Naive thymus-derived CD8-positive, alpha-beta T cell (primary cell): ENCODE measurements at places on chromosomes 2 and 18.

DNA sequence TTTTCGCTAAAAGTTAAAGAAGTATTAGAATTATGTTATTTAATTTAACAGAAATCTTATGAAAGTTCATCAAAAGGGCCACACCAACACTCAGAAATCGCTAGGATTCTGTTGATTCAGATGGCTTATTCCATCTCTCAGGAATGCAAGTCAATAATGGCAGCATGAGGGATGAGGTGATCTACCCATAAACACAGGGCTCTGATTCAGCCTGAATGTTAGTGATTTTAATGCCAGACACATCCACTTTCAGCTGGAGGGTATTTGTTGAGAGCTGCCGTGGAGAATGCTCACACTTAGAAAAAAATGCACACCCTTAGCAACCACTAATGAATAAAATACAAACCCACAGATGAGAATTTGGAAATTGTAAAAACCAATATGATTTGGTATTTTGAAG, 173.3 kb upstream of the ERBB4 start:
- no peak for DNase-seq

DNA sequence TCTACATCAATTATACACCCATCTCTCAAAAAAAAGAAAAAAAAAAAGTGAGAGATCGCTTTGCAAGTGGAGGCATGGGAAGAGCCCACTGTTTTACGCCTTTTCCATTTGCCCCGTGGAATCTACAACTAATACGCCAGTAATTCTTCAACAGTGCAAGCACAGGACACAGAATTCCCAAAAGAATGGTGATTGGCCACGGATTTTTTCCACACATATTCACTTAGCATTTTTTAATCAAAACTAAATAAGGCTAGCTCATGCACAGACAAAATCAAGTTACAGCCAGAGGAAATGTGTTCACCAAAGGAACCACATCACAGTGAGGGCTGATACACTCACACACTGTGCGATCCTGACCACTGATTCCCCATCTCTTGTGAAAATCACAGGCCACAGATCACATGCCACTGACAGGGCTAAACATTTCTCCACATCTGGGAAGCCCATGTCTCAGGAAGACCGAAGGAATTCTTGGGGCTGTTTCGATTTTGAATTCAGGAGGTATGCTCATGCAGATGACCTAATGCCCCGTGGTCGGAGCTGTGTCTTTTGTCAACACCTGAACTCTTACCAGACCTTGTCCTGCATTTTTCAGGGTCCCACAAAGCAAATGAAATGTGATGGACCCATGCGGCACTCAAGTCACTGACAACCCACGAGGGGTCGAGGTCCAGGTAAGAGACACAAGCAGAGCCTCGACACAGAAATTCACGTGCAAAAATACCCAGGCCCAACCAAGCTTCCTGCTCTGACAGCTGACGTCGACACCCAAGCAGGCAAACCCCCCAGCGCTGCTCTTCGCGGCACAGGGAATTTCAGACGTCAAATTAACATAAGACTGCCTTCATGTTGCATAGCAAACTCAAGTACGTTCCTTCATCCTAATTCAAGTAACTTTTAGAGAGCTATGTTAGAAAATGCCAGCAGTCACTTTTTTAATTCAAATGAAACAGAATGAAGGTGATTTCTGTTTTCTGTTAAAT, 69.6 kb downstream of the ZNF516 start:
- DNase-seq: no peak

- DNase-seq: no peak
Measured at GRCh38 chr2:51789918-51790317, 758.0 kb upstream of the NRXN1 start.

DNA sequence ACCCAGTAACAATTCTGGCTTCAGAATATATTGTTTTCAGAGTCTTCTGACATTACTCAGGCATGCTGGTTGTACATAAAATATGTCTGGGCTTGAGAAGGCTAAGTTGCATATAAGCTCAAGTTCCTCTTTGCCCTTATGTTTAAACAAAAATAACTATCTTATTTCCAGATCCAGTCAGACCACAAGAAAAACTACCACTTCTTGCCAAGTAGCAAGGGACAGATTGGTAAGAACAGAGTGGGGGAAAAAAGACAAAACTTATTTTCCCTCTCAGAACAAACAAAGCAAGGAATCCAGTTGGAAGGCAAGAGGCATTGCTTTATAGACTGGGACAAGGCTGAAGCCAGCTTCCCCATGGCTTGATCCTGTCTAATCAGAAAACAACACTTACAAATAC, 1036.7 kb upstream of the CELF4 start:
- DNase-seq: no peak

DNA sequence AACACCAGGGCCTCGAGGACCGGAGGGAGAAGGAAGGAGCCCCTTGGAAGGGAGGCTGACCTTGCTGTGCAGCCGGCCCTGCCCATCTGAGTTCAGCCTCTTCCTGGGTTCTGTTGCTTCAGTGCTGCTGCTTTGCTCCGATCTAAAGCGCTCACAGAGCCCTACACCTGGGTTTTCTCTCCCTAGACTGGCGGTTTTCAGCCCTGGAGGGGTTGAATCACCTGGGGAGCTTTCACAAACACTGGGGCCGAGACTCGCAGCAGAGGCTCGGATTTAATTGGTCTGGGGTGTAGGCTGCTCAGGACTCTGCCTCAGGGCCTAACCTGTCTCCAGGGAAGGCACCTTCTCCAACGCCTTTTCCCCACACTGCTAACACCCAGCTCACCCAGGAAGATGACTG, 40.9 kb upstream of the SMAD7 start:
- DNase-seq: no peak

GRCh38 chr2:47034973-47035609, 119.5 kb upstream of the MCFD2 start:
- DNase-seq: no peak

GRCh38 chr2:3460831-3461800, 58.2 kb downstream of the ADI1 start:
- no peak for DNase-seq

DNA sequence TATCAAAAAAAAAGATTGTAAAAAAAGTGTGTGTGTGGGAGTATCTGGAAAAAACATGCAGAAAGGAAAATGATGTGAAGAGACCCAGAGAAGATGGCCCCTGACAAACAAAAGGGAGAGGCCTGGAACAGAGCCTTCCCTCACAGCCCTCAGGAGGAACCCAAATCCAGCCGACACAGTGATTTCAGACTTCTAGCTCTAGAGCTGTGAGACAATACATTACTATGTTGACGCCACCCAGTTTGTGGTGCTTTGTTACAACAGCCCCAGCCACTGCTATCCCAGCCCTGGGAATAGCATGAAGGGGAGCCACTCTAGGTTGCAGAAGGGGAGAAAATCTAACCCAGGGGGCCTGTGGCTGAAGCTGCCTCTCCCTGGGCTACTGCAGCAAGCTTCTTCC, 59.0 kb upstream of the ZBTB7C start:
- no peak for DNase-seq

DNA sequence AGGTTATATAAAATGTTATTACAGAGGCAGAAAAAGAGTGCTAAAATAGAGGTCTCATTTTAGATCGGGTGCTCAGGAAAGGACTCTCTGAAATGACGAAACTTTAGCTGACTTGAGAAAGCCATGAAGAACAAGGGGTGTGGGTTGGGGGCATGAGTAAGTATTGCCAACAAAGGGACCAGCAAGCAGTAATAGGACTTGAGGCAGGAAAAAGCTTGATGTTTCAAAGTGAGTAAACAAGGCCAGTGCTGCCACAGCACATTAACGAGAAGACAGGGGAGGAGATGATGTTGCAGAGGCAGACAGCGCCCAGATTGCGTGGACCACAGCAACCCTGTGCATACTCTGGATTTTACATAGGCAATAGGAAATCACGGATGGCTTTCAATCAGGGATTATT, 318.8 kb downstream of the ZEB2 start:
- no peak for DNase-seq

DNA sequence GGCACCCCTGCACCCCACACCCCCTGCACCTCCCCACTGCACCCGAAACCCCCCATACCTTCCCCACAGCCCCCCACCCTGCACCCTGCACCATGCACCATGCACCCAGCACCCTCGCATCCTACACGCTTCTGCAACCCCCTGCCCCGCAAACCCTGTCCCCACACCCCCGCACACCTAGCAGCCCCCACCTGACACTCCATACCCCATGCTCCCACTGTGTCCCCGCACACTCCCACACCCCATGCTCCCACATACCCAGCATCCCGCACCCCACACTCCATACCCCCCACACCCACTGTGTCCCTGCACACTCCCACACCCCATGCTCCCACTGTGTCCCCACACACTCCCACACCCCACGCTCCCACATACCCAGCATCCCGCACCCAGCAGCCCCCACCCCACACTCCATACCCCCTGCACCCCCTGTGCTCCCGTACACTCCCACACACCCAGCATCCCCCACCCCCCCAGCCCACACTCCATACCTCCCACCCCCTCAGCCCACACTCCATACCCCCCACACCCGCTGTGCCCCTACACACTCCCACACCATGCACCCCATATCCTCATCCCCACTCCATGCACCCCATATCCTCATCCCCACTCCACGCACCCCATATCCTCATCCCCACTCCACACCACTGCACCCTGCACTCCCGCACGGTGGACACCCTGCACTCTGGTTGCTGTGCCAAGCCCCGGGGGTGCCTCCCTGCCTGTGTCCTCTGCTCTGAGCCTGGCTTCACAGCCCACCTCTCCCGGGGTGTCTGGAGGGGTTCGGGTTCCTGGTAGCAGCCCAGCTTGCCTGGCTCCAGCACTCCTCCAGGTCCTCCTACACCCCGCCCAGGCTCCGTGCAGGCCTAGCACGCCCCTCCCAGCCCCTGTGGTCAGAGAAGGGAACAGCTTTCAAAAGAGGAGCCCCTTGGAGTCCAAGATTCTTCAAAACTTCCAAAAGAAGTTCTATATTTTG, 93.9 kb upstream of the CTDP1 start:
- no peak for DNase-seq

DNA sequence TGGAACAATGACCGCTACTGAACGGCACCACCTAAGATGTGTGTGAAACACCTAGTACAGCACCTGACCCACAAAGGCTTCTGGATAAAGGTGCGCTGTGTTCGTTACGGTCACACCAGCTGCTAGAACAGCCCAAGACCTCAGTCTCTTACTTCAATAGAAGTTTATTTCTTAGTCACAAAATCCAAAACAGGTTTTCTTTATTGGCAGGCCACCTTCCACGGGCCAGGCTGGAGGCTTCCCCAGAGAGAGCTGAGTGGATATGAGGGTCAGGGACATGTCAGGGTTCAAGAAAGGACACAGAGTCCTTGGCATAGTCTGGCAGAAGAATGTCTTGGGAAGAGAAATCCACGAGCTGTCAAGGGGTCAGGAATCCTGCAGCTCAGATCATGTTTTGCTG, 92.2 kb downstream of the COL6A3 start:
- DNase-seq: no peak

DNA sequence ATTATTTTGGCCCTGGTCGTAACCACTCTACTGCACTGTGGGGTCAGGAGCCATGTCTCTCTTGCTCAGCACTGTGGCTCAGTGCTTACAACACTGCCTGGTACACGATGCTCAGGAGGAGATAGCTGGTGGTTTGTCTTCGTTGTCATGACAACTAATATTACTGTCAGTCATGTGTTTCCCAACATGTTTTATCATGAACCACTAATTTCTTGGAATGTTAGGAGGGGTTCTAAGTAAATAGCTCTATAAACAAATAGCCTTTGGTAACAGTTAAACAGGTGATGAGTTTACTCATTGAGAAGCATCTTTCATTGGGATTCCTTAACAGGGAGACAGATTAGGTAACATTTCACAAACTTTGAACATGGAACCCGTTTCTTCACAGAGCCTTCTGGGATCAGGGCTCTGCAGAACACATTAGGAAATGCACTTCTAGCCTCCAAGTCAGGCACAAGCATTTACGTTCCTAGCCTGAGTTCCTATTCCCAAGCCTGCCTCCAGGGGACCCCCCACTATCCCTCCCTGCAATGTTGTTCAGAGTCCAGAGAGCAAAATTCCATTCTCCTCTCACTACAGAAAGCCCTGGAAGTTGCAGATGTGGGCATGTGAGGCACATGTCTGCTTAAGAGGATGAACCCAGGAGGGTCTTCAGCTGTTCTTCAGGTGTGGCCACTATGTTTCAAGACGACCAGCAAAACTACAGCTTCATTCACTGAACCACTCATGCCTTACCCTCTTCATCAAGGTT, 6.4 kb upstream of the RBM44 start:
- no peak for DNase-seq

DNA sequence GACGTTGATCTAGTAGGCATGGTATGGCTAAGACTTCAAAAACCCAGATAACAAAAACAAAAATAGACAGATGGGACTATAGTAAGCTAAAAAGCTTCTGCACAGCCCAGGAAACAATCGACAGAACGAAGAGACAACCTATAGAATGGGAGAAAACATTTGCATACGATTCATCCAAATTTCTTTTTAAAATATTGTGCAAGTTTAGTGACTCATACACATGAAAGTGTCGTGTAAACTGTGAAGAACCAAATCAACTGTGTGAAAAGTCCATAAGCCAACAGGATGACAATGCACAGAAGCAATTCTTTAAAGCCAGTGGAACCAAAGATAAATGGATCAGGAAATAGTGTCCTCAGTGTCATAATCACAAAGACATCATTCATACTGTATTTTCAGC, 671.1 kb downstream of the RNF144A start:
- no peak for DNase-seq

DNA sequence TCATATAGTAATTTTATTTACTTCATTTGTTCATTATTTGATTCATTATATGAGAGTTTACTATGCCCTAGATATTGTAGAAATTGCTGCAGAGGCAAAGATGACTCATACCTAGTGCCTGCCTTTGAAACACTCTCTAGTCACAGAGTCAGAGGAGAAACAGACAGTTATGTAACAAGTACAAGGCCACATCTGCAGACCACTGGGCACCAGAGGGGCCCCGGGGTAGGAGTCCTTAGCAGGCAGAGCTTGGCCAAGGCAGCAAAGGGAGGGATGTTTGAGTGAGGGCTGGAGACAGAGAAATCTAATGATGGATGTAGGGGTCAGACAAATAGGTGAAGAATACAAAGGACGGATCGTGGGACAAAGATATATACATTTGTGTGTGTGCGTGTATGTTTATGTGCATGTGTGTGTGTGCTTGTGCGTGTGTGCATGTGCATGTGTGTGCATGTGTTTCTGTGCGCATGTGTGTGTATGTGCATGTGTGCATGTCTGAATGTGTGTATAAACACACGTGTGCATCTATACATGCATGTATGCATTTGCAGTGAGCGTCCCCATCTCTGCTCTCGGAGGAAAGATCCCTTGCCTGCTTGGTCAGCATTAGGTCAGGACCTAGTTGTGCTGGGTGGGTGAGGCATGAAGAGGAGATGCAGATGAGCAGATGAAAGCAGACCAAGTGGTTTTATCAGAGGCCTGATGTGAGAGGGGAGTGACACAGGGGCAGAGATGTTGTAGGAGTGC, 170.6 kb upstream of the MYT1L start:
- DNase-seq: no peak

- no peak for DNase-seq
Measured at GRCh38 chr2:3626118-3626811, 31.4 kb downstream of the COLEC11 start.
